Stimulated activated CD8-positive, alpha-beta memory T cell treated with anti-CD3 and anti-CD28 coated beads, Interleukin-2, amount 100 ng/mL, for 48 hours (primary cell): ENCODE measurements at places on chromosomes 13 and 19.

DNA sequence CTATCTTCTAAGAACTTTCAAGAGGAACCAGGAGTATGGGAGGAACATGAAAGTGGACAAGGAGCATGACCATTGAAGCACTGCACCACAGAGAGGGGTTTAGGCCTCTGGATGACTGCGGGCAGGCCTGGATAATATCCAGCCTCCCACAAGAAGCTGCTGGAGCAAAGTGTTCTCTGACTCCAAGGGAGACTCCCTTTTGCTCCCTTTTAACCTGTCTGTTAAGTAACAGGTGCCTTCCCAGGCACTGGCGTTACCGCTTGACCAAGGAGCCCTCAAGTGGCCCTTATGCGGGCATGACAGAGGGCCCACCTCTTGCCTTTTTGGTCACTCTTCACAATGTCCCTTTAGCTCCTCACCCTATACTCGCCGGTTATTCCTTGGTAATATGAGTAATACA lies 666.2 kb downstream of the SLITRK6 start:
- no peak for DNase-seq

- DNase-seq = peak; percentile 36
Observed at GRCh38 chr19:47697863-47698609, 15.2 kb upstream of the EHD2 start.

DNA sequence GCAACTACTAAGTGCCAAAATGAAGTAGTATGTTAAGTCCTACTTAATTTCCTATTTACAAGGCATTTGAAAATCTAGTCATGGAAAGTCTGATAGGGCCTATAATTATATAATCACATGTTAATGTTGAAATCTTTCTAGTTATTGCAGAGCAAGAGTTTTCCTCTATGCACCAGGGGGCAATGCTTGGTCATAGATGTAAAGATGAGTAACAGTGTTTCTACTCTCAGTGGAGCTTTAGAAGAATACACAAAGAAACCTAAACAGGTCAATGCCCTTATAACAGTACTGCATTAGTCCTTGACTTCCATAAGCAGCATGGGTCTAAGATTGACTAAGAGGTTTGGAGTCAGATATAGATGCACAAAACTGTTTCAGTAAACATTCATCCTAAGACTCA lies 218.7 kb downstream of the KCTD12 start:
- DNase-seq = no peak

- no peak for DNase-seq
Observed at GRCh38 chr13:112229445-112229844, 146.7 kb upstream of the SPACA7 start.

- no peak for DNase-seq
Observed at GRCh38 chr19:18651733-18652132, 14.9 kb downstream of the KLHL26 start.

GRCh38 chr19:44071824-44072542 lies at the start of gene ZNF284:
ZNF284 (plus strand) TSS chr19:44072159; CDS start chr19:44076390, 4,231 bp downstream.
- peak; percentile 69 for DNase-seq

- DNase-seq = no peak
Observed at GRCh38 chr19:38055655-38056521, 148.9 kb downstream of the SIPA1L3 start.

- DNase-seq = no peak
Observed at GRCh38 chr13:30388406-30389283, 33.6 kb upstream of the UBE2L5 start.

- DNase-seq = no peak
Observed at GRCh38 chr13:43965459-43965845, 85.7 kb downstream of the LACC1 start.

DNA sequence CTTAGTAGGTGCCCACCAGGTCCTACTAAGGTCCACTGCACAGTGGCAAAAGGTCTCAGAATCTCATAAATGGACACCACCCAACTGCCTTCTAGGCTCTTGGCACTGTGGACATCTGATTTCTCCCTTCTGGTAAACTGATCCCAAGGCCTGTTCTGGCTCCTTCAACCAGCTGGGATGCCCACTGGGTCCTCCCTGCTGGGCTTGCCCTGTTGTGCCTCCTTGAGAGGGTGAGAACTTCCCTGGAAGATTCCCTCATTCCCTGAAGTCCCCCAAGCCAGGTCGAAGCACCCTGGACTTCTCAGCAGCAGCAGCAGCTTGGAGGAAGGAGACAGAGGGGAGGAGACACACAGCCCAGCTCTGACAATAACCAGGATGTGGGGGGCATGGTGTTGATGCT lies 6.6 kb upstream of the ZNF492 start:
- DNase-seq = no peak

DNA sequence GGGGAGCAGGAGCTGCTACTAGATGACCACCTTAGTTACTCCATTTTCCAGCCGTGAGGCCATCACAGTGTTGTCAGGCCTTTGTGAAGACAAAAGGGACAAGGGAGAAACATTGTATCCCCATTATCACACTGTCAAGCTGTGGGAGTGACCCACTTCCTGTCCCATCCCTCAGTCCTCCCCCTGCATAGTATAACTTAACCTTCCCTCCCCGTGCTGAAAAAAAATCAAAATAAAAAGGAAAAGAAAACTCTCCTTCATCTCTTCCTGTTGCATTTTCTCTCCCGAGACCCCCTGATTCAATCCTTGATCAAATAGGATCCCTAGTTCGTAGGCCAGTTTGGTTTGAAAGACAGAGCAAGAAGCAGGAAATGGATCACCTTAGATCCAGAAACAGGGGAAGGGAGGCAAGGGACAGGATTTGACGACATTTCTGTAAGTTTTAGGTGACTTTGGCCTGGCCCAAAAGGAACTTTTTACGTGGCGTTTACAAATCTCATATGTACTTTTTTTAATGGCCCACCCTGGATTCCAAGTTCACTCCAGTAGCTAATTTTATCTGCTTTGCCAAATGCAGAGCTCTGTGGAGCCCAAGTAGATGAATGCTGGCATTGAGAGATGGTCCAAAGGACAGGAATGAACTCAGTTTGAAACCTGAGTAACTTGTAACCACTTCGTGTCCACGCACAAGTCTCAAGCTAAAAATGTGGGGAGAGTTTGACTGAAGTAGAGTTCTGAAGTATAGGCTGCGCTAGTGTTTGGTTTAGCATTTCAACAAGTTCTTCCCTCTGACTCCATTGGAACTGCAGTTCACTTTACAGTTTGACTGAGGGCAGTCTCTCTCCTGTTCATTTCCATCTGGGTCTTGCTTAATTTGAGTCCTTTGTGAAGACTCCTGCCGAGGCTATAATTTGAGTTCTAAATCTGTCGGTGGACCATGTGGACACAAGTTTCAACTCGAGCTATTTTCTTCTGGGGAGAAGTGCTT lies 16.6 kb upstream of the GATAD2A start:
- no peak for DNase-seq

GRCh38 chr13:103812971-103813370 lies 746.8 kb upstream of the SLC10A2 start:
- DNase-seq = no peak

DNA sequence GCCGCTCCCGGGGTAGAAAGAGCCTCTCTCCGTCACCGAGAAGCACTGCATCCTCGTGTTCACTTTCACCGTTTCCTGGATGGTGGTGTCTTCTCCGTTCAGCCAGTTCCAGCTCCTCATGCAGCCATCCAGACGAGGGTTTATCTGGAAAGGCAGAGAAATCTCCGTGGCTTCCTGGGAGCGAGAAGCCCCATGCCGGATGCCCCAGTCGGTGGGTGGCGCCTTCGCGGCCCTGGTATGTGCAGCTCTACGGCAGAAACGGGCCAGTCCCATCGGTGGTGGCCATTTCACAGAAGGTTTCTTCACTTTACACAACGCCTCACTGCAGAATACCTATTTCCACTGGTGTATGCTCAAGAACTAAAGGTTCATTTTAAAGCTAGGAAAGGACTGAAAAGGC lies 36.9 kb downstream of the GAS6 start:
- no peak for DNase-seq
